ENCODE measurements at places on chromosomes 7 and 10. TPM values are rescaled to one million over a fixed set of nuclear protein-coding genes. Genes with fewer than 3 reads are reported as not detected.

PBLD gene
- 2.7 TPM for total RNA-seq

TAS2R5 gene
- 1.00 TPM for total RNA-seq

CABCOCO1 gene
- 0.33 TPM for total RNA-seq

HSPA14 gene
- total RNA-seq = 13.1 TPM

ASZ1 gene
- total RNA-seq = not detected

CNPY1 gene
- total RNA-seq = not detected

LRGUK gene
- total RNA-seq = 0.33 TPM

Data from melanocyte of skin (primary cell).